AG09309 (cell line): ENCODE measurements at places on chromosomes 7 and 10.

- no peak for DNase-seq
Observed at GRCh38 chr7:80466636-80467035, 45.2 kb downstream of the GNAT3 start.

DNA sequence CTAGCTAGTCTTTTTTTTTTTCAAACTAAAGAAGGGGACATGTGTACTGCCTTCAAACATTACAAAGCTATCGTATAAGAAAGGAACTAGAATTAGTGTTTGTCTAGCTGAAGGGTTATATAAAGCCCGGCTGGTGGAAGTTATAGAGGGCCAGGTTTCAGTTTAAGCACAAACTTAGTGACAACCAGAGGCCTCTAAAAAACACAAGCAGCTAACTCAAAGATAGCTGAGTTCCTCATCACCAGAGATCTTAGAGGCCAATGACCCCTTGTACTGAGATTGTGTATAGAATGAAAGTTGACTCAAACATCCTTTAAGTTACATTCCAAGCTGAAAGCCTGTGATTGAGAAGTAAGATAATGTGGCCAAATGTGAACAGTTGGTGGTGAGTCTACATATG, 28.1 kb upstream of the SGMS1 start:
- no peak for DNase-seq

GRCh38 chr10:43846968-43847367, 198.3 kb upstream of the ZNF32 start:
- no peak for DNase-seq

- DNase-seq = no peak
Observed at GRCh38 chr10:110797416-110797815, 74.3 kb upstream of the PDCD4 start.

DNA sequence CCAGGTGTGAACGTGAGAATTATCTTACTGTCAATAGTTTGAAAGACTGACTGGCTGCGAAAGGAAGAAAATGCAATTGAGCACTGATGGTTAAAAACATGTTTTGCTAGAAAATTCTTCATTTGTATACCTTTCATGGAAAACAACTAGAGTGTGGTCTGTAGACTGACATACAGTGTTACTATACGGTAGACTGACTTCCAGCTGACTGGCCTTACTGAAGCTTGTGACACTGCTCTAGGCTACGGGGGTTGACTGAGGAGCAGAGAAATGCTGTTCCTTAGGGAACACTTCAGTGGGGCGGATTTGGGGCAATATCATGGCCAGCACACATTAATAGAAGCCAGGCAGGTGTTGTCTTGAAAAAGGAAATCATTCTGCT, 25.9 kb upstream of the DDC start:
- DNase-seq = no peak

DNA sequence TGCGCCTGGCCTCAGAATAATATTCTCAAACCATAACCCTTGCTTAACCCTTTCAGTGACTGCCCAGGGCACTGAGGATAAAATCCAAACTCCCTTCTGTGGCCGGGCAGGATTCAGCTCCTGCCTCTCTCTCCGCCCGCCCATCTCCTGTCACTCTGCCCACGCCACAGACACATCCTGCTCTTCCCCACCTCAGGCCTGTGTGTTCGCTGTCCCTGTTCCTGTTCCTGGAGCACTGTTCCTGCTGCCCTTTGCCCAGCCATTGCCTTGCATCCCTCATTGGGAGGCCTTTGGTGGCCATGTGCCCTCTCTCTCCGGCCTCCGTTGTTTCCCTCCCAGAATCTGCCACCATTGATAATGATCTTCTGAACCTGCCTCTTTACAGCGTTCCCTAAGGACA, 108.8 kb downstream of the SH3PXD2A start:
- DNase-seq = no peak

DNA sequence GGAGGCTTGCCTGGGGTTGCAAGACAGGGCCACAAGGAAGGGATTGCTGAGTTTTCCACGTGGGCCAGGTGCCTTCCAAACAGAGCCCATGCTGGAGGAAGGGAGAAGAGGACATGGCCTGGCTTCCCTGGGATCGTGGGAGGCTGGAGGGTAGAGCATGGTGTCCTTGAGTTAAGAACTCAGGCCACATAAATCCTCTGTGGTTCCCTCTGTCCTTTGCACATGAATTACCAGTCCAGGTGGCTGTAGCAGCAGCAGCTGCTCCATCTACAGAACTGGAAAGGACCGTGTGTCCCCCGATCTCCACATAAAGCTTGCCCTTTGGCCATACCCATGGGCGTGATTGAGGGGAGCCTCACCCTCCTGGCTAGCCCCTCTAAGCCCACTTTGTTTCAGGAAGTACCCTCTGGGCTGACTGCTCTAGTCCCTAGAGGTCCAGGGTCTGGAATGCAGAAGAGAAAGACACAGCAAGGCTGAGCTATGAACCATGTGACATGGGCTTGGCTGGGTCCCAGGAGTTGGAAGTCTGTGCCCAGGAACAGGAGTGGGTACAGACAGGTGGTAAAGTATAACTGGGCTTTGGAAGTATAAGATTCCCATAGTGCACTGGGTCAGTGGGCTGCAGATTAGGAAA, 84.9 kb downstream of the C10orf105 start:
- DNase-seq = no peak

GRCh38 chr10:82961864-82962263, 1086.9 kb downstream of the NRG3 start:
- no peak for DNase-seq

DNA sequence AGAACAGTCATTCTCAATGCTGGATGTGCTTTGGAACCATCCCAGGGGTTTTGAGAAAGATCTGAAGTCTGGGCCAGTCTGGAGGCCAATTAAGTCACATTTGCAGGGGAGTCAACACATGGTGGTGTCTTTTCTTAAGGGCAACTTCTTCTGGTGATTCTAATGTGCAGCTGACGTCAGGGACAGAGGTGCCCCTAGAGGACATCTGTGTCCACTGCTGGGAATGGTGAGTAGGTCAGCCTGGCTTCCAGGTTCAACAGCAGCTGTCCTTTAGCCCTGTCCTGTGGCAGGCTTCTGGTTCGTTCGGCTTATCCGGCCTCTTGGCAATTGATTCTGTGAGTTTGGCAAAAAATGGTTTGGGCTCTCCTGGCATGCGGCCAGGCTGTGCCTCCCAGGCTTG, 269.7 kb upstream of the HABP2 start:
- no peak for DNase-seq

GRCh38 chr7:86790383-86790782, 146.7 kb downstream of the GRM3 start:
- DNase-seq = no peak

DNA sequence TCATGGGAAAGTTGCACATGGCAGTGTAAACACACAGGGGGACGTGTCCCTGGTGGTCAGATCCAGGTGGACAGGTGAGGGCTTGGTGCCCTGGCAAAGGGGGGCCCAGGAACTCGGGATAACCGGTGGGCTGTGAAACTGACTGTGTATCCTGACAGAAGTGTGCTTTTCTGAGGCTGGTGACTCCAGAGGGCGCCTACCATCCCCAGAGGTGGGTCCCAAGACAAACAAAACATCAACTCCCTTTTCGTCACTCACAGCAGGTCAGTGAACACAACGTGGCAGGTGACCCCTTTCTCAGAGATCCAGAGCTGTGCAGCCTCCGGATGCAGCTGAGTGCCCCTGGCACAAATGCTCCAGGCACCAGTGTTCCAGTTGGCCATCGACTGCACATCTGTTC, 56.0 kb upstream of the DDC start:
- DNase-seq = no peak

GRCh38 chr7:117819558-117819957, 53.7 kb downstream of the CTTNBP2 start:
- no peak for DNase-seq

GRCh38 chr10:101650863-101651262, 44.1 kb downstream of the FBXW4 start:
- DNase-seq = no peak

DNA sequence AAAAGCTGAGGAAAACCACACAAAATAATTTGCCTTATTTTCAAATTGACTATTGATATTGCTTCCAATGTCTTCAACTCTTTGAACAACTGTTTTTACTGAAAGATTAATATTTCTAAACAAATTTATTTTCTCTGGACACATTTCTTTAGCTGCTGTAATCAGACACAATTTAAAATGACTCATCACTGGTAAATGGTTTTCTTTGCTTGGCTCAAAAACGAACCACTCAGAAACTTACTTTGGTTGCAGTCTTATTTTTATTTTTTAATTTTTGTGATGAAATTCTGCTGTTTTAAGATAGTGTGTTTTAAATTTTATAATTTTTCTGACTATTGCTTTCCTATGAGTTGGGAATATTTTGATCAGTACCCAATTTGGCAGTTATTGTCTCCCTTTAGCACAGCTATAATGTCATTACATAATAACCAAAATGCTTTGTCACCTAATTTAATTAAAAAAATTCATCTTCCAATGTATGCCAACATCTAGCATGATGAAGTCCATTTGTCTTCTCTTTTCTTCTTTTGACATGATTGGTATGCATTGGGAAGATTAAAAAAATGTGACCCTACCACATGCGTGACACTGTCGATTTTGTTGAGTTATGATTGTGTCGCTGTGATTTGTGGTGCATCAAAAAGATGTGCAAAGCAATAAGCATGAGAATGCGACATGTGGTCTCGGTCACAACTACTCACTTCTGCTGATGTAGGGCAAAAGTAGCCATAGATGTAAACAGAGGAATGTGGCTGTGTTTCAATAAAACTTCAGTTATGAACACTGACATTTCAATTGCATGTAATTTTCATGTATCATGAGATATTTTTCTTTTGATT, 222.3 kb downstream of the SUGCT start:
- DNase-seq = no peak

DNA sequence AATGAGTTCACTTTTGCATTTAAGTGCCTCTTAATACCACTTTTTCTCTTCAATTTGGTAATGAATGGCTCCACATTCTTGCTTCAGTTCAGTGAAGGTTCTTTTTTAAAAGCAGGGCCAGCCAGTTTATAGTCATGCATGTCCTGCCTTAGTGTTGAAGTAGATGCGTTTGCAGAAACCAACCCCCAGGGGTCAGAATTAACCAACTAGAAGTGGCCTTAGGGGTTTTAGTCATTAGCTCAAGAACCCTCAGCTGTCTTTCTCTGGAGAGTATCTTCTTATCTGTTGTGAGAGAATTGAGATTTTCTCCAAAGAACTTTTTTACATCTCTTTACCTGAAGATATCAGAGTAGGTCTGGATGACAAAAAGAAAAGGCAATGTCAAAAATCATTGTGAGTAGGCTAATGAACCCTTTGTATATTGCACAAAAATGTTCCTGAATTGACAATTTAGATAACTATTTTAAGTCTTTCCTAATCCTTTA, 82.2 kb downstream of the PIK3CG start:
- DNase-seq = peak; percentile 45

GRCh38 chr10:86711513-86712316, 43.4 kb downstream of the LDB3 start:
- DNase-seq = no peak

GRCh38 chr7:149317986-149318672, 56.1 kb downstream of the ZNF783 start:
- no peak for DNase-seq

GRCh38 chr10:29784175-29784773, 149.5 kb upstream of the SVIL start:
- peak; percentile 97 for DNase-seq

DNA sequence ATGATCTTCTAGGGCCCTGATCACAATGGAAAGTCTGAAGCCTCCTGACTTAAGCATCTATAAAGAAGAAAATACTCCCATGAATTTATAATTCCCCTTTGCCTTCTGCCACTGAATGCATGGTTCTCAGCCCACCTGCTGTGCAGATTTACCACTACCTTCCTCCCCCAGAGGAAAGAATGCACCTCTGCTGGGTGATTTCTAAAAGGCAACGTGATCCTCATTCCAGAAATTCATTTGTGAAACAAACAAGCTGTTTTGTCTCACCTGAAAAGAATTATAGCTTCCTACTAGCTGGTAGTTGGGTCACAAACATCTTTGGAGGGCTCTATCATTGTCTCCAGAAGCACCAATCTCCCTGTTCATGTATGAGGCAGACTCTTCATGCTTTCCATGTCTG, 320.2 kb downstream of the CDC14C start:
- no peak for DNase-seq

GRCh38 chr10:63217120-63217605, 84.0 kb downstream of the NRBF2 start:
- DNase-seq = peak; percentile 25

DNA sequence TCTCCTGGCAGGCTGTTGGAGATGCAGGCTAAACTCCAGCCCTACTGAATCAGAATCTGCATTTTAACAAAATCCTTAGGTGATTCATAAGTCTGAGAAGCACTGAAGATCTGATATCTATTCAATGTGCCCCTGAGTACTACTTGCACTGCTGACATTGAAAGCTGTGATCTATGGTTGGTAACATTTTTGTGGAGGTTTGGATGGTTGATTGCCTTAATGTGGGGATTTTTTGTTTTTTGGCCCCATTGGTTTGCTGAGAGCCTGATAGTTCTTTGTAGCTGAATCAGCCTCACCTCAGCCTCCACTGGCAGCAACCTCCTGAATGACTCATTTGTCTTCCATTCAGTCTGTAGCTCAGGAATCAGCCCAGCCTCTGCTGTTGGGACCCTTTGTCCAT, 14.7 kb upstream of the LRRN3 start:
- DNase-seq = no peak

DNA sequence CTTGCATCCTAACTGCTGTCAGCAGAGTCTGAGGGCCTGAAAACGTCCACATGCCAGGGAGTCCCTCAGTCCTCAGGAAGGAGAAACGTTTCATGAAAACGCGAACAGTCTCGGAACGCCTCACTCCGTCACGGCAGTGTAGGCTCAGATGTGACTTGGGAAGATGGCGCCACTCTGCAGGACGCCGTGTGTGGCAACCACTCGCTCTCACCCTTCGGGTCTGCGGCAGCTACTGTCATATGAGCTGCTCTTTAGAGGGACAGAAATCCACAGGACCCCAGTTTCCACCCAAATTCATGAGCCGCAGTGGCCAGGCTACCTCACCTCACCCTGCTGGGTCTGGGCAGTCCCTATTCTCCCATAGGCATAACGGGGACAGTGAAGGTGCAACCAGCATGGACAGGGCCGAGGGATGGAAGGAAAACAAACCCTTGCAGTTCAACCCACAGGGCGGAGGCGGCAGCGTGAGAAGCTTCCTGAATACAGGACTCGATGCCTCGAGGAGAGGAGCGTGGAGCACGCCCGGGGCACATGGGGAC, 438.3 kb downstream of the DNAJB6 start:
- no peak for DNase-seq

DNA sequence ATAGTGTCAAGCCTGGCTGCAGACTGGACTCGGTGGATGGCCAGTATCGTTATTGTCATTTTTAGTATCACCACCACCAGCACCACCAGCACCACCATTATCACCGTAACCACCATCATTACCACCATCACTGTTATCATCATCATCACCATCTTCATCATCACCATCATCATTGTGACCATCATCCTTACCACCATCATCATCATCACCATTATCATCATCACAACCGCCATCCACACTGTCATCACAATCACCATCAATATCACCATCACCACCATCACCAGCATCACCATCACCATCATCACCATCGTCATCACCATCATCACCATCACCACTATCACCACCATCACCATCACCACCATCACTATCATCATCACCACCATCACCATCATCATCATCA, 65.6 kb downstream of the FOXL3 start:
- DNase-seq = no peak

- no peak for DNase-seq
Observed at GRCh38 chr10:85995791-85996190, 370.8 kb downstream of the GRID1 start.

- DNase-seq = no peak
Observed at GRCh38 chr7:43244232-43244631, 131.8 kb downstream of the HECW1 start.
